ENCODE measurements at places on chromosomes 4 and X.
A peak's percentile ranks its signal among the peaks of the same experiment; 100 is the strongest.

GRCh38 chr4:176238157-176238610 is 30.8 kb downstream of the ASB5 start:
- DNase-seq: no peak

GRCh38 chrX:147699061-147699460 is 212.7 kb upstream of the FMR1 start:
- no peak for DNase-seq

- DNase-seq: no peak
Measured at GRCh38 chr4:105426187-105426897, 47.5 kb downstream of the PPA2 start.

- peak; percentile 91 for DNase-seq
Measured at GRCh38 chr4:140153718-140154571, at the start of gene MAML3. TSS of gene MAML3 (minus strand) at chr4:140154184. CDS start at chr4:140153327, 857 bp downstream.

DNA sequence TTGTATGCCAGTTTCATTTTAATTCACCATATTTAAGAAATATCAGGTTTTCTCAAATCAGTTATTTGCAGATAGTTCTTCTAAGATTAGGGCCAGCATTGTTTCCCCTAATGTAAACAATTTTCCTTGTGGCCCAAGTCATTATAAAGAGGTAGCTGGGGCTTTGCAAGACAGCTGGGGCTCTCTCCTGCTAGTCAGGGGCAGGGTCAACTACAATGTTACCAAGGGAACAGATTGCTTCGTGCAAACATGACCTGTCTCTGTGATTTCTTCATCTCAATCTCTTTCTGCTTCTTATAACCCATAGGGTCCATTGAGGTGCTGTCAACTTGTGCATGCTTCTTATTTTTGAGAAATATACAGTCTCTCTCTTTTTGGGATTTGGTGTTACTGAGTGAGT is 12.1 kb downstream of the ARMCX6 start:
- DNase-seq: no peak

DNA sequence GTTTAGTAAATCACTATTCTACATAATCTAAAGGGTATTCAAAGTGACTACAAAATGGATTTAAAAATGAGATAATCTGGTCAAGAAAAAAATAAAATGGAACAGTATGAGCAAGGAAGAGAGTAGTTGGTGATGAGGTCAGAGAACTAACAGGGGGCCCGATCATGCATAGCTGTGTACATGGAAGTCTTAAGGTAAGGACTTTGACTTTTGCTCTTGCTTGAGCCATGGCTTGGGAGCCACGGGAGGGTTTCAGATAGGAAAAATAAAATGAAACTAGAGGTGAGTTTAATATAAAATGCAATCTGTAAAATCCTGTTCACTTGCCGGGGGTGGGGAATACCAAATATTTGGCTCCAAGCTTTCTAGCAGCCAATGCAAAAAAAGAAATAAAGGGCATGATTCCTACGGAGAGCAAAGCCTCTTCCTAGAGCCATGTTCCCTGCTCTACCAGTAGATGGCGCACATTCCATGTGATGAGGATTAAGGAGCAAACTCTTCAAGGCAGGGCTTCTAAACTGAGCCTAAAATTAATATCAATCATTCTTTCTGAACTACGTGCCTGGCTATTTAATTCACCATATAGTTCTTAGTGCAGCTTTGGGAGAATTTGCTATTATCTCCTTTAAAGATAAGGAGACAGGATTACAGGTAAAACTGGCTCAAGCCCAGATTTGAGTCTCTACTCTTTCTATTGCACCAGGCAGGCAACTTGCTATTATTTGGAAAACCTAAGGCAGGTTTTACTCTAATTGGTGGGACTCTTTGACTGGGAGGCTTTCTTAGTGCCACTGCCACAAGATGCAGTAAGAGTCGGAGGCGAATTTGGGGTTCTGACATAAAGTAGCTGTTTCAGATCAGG is 6.8 kb upstream of the CLCN5 start:
- no peak for DNase-seq

- DNase-seq: no peak
Measured at GRCh38 chr4:166078383-166078782, 205.3 kb downstream of the TLL1 start.

DNA sequence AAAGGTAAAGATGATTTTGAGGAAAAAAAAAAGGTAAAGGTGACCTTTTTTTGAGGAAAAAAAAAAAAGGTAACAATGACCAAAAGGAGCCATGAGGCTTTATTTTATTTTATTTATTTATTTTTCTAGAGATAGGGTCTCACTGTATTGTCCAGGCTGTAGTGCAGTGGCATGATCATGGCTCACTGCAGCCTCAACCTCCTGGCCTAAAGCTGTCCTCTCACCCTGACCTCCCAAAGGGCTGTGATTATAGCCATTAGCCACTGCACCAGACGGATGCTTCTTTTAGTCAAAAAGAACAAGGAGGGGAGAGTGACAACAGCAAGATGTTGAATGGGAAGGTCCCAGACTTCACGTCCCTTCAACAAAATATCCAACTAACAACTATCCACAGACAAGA is 30.4 kb downstream of the LRIT3 start:
- no peak for DNase-seq

DNA sequence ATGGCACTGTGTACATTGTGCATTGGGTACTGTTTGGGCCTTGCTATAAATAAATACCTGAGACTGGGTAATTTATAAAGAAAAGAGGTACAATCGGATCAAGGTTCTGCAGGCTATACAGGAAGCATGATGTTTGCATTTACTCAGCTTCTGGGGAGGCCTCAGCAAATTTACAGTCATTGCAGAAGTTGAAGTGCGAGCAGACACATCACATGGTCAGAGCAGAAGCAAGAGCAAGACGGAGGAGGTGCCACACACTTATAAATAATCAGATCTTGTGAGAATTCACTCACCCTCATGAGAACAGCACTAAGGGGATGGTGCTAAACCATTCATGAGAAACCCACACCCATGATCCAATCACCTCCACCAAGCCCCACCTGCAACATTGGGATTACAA is 505.0 kb downstream of the ARAP2 start:
- DNase-seq: no peak

GRCh38 chr4:7120341-7120740 is 52.5 kb upstream of the GRPEL1 start:
- peak; percentile 45 for DNase-seq

DNA sequence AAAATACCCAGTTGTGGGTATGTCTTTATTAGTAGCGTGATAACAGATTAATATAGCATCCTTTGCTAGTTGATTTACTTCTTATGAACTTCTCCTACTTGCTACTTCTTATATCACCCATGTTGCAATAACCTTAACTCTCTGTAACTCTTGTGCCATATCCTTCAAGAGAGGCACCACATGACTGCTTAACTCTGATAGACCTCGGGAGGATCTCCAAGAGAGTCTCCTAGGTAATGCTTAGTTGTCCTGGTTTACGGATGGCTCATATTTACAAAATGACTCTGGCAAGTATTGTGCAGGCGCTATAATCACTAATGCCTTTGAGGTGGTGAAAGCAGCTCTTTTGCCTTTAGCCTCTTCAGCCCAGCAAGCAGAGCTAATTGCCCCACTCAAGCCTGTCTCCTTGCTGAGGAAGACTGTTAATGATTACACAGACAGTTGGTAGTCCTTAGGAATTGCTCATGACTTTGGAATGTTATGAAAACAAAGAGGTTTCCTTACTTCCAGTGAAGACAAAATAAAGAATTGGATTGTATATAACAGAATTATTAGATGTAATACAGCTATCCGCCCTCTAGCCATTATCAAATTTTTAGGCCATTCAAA is 1305.8 kb downstream of the PCDH7 start:
- no peak for DNase-seq

- no peak for DNase-seq
Measured at GRCh38 chrX:68492583-68492982, 6.3 kb upstream of the YIPF6 start.

DNA sequence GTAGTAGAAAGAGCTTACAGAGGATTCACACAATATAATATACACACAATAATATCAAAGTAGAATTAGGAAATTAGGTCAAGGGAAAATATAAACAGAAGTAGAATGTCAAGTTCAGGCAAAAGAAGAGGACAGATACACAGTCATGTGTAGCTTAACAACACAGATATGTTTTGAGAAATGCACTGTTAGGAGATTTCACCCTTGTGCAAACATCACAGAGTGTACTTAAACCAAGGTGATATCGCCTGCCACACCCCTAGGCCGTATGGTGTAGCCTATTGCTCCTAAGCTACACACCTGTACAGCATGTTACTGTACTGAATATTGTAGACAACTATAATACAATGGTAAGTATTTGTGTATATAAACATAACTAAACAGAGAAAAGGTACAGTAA is 110.0 kb upstream of the EDNRA start:
- DNase-seq: no peak

DNA sequence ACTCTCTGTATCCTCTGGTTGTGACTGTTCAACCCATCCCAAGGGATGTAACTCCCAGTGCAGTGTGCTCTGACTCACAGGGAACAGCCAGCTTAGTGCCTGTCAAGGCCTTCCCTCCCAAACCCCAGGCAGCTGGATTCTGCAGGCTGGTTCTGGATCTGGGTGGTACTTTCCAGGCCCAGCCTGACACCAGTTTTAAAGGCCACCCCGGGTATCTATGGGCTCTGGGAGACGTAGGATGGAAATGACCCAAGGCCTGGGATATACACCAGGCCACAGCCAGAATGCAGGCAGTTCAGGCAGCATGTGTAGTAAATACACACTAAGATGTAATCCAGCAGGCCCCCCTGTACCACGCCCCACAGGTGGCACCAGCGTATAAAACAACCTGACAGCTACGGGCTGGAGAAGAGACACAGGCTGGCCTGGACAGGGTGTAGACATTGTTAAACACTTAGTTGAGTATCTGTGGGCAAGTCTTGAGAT is 64.2 kb downstream of the SPINK2 start:
- DNase-seq: no peak

All from CMK (cell line).